ENCODE measurements at places on chromosomes 4 and X. TPM values are rescaled to one million over a fixed set of nuclear protein-coding genes. Genes with fewer than 3 reads are reported as not detected.

SHROOM2 gene
- total RNA-seq, result 2.5 TPM

MTNR1A gene
- not detected for total RNA-seq

DCAF4L1 gene
- total RNA-seq, result 0.36 TPM

PDGFRA gene
- 297 TPM for total RNA-seq

HTRA3 gene
- 129 TPM for total RNA-seq

FRAS1 gene
- 1.4 TPM for total RNA-seq

C4orf33 gene
- total RNA-seq, result 12.3 TPM

MGAT4D gene
- total RNA-seq, result not detected

ATOH1 gene
- not detected for total RNA-seq

CD99 gene
- total RNA-seq, result 292 TPM

SPANXN1 gene
- not detected for total RNA-seq

CXCL1 gene
- total RNA-seq, result 4.6 TPM

RHOXF2 gene
- total RNA-seq, result not detected

MANBA gene
- total RNA-seq, result 20.9 TPM

CT45A2 gene
- not detected for total RNA-seq

DNA sequence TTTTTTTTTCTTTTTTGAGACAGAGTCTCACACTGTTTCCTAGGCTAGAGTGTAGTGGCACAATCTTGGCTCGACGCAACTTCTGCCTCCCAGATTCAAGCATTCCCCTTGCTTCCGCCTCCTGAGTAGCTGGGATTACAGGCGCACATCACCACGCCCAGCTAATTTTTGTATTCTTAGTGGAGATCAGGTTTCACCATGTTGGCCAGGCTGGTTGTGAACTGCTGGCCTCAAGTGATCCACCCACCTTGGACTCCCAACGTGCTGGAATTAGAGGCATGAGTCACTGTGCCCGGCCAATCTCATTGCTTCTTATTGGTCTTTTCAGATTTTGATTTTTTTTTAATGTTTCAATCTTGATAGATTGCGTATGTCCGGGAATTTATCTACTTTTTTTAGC lies 124.4 kb downstream of the NBDY start:
- no peaks in the 10 kb centered on the region for H3K36me3 ChIP-seq
- H3K27me3 ChIP-seq, result no peaks in the 10 kb centered on the region
- no peak for DNase-seq
- no peak overlapping the region for H3K27ac ChIP-seq

DNA sequence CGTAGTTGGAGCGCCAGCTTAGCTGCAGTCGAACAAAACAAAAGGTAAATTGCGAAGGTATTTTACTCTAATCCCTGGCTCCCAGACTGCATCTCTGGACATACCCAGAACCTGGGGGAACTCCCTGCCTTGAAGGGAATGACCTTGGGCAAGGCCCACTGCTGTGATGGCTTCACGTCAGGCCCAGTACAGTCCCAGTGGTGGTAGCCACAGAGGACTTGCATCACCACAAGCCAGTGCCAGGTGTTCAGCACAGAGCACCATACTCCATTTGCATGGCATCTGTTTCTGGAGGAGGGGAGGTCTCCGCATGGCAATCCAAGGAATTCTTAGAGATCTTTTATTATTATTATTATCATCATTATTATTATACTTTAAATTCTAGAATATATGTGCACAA lies 5.6 kb downstream of the ETDA start:
- H3K4me3 ChIP-seq, result no peak overlapping the region
- DNase-seq, result peak; percentile 20
- H3K27me3 ChIP-seq, result no peaks in the 10 kb centered on the region
- H3K36me3 ChIP-seq, result no peaks in the 10 kb centered on the region
- no peaks in the 10 kb centered on the region for H3K4me1 ChIP-seq

DNA sequence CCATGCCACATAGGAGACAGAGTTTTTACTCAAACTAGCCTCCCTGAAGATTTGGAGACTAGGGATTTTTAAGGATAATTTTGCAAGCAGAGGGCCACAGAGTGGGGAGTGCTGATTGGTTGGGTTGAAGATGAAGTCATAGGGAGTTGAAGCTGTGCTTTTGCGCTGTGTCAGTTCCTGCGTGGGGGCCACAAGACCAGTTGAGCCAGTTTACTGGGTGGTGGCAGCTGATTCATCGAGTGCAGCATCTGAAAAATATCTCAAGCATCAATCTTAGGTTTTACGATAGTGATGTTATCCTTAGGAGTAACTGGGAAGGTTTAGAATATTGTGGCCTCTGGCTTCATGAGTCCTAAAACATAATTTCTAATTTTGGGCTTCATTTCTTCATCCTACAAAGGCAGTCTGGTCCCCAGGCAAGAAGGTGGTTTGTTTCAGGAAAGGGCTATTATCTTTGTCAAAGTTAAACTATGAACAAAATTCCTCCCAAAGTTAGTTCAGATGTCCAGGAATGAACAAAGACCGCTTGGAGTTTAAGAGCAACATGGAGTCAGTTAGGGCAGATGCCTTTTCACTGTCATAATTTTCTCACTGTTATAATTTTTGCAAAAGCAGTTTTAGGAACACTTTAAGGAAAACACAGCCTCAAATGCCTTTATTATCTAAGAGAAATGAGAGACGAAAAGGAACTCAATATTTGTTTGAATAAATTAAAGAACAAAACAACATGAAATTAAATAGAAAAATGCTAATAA lies 960.8 kb upstream of the PRKX start:
- H3K4me3 ChIP-seq, result no peak overlapping the region
- no peaks in the 10 kb centered on the region for H3K4me1 ChIP-seq
- DNase-seq, result no peak
- H3K27ac ChIP-seq, result no peak overlapping the region

DNA sequence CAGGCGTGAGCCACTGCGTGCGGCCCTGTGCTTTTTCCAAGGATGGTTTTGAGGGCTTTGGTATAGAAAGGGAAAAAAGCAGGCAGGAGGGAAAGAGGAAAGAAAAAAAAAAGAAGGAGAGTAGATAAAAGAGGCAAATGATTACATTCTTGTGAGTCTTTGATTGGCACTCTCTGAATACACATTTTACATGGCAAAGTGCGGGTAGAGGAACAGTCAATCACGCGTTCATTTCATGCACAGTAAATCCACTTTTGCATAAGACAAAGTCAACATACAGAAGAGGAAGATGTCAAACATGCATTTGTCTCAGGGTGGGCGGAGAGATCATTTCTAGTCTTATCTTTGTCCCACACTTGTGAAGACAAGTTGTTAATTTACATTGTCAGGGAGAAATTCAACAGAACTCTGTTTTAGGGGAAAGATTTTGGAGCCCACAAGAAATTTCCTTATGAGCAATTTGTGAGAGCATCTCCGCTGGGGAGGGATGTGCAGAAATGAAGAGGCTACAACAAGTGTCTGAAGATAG lies 183.2 kb downstream of the DHRSX start:
- H3K27me3 ChIP-seq, result no peaks in the 10 kb centered on the region
- no peak overlapping the region for H3K27ac ChIP-seq
- no peaks in the 10 kb centered on the region for H3K4me1 ChIP-seq
- no peak for DNase-seq
- no peaks in the 10 kb centered on the region for H3K36me3 ChIP-seq

DNA sequence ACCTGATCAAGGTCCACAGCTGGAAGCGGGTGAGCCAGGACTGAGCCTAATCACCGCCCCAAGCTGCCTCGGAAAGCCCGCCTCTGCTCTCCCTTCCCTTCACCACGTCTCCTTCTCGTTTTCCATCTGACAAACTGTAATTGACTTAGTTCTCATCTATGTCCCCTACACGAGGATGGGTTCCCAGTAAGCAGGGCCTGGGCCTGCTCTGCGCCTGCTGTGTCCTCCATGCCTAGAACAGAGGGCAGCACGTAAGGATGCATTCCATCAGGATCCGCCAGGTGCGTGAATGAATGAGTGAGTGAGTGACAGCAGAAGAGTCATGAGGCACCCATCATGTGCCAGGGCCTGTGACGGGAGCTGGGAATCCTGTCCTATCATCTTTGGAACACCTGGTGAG lies 86.7 kb downstream of the JAKMIP1 start:
- no peaks in the 10 kb centered on the region for H3K4me1 ChIP-seq
- H3K27ac ChIP-seq, result no peak overlapping the region
- no peaks in the 10 kb centered on the region for H3K27me3 ChIP-seq
- DNase-seq, result no peak
- no peak overlapping the region for H3K4me3 ChIP-seq

GRCh38 chrX:78964598-78964997 lies 19.4 kb downstream of the P2RY10 start:
- H3K4me1 ChIP-seq, result no peaks in the 10 kb centered on the region
- H3K27ac ChIP-seq, result no peak overlapping the region
- H3K4me3 ChIP-seq, result no peak overlapping the region
- DNase-seq, result no peak
- no peaks in the 10 kb centered on the region for H3K36me3 ChIP-seq
- H3K27me3 ChIP-seq, result no peaks in the 10 kb centered on the region

DNA sequence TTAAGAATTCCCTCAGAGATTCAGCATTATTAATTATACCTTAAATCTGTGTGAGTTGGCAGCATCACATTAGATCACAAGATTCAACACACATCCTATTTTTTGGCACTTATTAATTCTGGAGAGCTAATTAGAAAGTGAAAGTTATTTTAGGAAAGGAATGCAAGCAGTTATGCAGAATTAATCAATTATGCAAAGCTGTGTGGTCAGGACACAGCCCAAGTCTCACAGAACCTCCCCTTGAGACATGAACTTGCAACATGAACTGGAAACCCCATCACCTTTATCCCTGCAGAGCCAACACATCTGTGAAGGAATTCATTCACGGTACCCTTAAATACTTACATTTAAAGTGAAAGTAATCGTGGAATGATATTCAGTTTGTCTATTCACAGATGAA lies 80.5 kb downstream of the TSPAN5 start:
- H3K36me3 ChIP-seq, result no peaks in the 10 kb centered on the region
- no peak overlapping the region for H3K27ac ChIP-seq
- H3K4me3 ChIP-seq, result no peak overlapping the region
- H3K4me1 ChIP-seq, result no peaks in the 10 kb centered on the region

DNA sequence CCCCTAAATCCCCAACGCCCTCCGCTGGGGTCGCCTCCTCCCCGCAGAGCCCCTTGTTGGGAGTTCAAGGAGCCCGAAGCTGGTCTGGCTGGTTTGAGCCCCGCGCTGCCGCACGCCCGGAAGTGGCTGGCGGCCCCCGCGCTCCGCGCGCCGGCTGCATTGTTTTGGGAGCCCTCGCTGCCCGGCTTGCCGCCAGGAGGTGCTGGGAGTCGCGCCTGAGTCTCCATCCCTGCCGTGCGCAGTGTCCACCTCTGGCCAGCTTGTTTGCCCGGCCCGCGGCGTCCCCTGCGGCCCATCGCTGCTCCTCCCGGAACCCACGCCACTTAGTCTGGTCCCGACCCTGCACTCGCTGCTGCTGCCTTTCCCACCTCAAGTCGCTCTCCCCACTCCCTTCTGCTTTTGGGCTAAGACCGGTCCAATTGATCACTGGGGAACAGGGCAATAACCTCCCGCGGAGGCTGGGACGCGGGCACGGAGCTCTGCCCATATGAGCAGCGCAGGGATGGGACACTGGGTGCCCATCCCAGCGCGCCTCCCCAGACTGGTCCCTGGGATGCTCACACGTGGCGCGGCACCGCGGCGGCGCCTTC lies 2.2 kb upstream of the SFRP2 start:
- no peaks in the 10 kb centered on the region for H3K36me3 ChIP-seq
- DNase-seq, result peak; percentile 60
- H3K27me3 ChIP-seq, result no peaks in the 10 kb centered on the region
- no peak overlapping the region for H3K4me3 ChIP-seq
- H3K4me1 ChIP-seq, result peaks cover 2% of the 10 kb centered on the region

DNA sequence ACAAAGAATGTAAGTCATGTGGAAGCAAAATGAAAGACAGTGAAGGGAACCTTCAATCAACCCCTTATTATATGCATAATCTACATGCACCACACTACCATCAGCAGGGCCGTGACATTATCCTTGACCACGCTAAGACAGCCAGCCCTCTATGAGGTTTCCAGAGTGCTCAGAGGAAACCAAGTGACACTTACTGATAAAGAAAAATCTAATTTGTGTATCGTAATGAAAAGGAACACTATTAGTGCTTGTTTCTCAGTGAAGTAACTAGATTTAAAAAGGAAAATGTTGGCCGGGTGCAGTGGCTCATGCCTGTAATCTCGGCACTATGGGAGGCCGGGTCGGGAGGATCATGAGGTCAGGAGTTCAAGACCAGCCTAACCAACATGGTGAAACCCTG lies 56.4 kb downstream of the ABCG2 start:
- H3K27ac ChIP-seq, result no peak overlapping the region
- no peaks in the 10 kb centered on the region for H3K4me1 ChIP-seq
- H3K4me3 ChIP-seq, result no peak overlapping the region
- no peak for DNase-seq

- H3K27me3 ChIP-seq, result no peaks in the 10 kb centered on the region
- no peaks in the 10 kb centered on the region for H3K4me1 ChIP-seq
- H3K27ac ChIP-seq, result no peak overlapping the region
- H3K4me3 ChIP-seq, result no peak overlapping the region
These were observed 21.7 kb downstream of the F8 start for GRCh38 chrX:155000841-155001240.

GRCh38 chrX:118116713-118117550 lies at the start of gene KLHL13:
Gene KLHL13, minus strand, starts transcription at chrX:118116810. Its CDS starts 88,337 bp downstream, at chrX:118028473.
- no peaks in the 10 kb centered on the region for H3K27me3 ChIP-seq
- DNase-seq, result peak; percentile 76
- peak within 1 kb of the TSS; percentile 61 for H3K27ac ChIP-seq
- no peaks in the 10 kb centered on the region for H3K4me1 ChIP-seq
- H3K4me3 ChIP-seq, result peak within 1 kb of the TSS; percentile 36

- H3K4me3 ChIP-seq, result no peak overlapping the region
- no peaks in the 10 kb centered on the region for H3K27me3 ChIP-seq
- no peaks in the 10 kb centered on the region for H3K4me1 ChIP-seq
- no peak for DNase-seq
These were observed 7.1 kb upstream of the DCUN1D4 start for GRCh38 chr4:51835855-51836254.

GRCh38 chrX:38992441-38993096 lies 191.3 kb downstream of the MID1IP1 start:
- H3K36me3 ChIP-seq, result no peaks in the 10 kb centered on the region
- H3K4me3 ChIP-seq, result no peak overlapping the region
- no peaks in the 10 kb centered on the region for H3K27me3 ChIP-seq
- H3K4me1 ChIP-seq, result no peaks in the 10 kb centered on the region

DNA sequence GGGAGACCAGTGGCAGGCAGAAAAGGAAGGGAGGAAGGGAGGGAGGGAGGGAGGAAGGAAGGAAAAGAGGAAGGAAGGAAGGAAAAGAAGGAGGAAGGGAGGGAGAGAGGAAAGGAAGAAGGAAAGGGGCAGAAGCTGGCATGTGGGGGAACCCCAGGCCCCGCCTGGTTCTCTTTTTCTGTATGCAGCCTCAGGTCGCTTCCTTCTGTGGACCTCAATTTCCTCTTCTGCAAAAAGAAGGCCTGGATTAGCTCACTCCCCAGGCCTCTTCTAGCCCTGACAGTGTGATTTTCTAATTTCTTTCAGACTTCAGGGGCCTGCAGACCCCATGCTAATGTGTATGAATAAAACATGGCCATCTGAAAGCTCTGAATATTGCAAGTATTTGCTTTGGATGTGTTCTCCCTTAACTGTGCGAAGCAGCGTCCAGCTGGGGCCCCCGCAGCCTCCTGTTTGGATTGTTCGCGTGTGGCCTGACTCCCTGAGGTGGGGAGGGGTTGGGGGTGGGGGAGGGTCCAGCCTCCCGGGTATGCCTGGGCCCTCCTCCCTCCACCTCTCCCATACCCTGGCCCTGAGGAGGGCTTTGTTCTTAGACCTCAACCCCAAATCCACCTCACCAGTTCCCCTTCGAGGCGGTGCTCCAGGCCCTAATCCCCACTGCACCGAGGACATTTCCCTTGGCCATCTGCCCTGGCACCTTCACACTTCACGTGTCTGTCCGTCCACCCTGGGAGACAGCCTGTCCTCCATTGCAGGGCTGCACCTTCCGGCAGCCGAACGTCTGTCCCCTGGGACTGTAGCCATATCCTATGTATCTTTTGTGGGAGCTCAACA lies 199.9 kb upstream of the ATP6AP2 start:
- H3K27me3 ChIP-seq, result no peaks in the 10 kb centered on the region
- no peaks in the 10 kb centered on the region for H3K36me3 ChIP-seq
- H3K4me1 ChIP-seq, result no peaks in the 10 kb centered on the region

All from aorta (tissue), 5 donors.